ENCODE measurements at places on chromosomes 16 and 17. TPM values are rescaled to one million over a fixed set of nuclear protein-coding genes. Genes with fewer than 3 reads are reported as not detected.

DNA sequence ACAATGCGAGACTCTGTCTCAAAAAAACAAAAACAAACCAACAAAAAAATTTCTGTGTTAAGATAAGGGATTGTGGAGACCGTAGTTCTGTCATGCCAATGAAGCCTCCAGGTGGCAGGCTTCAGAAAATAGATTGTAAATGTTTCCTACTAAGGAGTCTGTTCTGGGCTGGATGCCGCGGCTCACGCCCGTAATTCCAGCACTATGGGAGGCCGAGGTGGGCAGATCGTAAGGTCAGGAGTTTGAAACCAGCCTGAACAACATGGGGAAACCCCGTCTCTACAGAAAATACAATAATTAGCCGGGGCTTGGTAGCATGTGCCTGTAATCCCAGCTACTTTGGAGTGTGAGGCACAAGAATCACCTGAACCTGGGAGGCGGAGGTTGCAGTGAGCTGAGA lies 4.4 kb upstream of the SNX29 start:
- peak; percentile 34 for DNase-seq
- H3K4me3 ChIP-seq: no peak overlapping the region
- H3K27ac ChIP-seq: no peak overlapping the region
- H3K36me3 ChIP-seq: no peaks in the 10 kb centered on the region
- H3K27me3 ChIP-seq: no peaks in the 10 kb centered on the region
- no peaks in the 10 kb centered on the region for H3K4me1 ChIP-seq

- no peak overlapping the region for H3K27ac ChIP-seq
- no peaks in the 10 kb centered on the region for H3K36me3 ChIP-seq
- H3K4me1 ChIP-seq: peaks cover 35% of the 10 kb centered on the region
- no peak for DNase-seq
- H3K4me3 ChIP-seq: no peak overlapping the region
Observed at GRCh38 chr17:61486135-61487120, 34.2 kb downstream of the TBX4 start.

DNA sequence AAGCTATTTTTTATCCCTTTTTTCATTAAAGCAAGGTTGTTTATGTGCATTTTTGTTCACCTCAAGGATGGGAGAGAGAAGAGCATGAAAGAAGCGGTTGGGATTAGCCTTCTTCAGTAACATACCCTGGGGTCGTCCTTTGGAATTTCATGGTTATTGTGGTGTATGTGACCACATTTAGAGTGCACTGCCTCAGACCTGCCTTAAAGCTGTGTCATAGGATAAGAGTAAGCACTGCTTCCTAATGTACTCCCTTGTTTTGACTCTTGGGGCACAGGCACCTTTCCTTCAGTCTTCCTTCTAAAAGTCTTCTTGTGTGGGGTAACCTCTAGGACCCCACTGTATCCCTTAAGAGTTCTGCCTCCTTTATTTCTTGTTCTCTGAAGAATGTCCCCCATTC lies 28.9 kb downstream of the TNRC6A start:
- H3K36me3 ChIP-seq: peaks cover 1% of the 10 kb centered on the region
- H3K27me3 ChIP-seq: no peaks in the 10 kb centered on the region
- DNase-seq: no peak
- no peak overlapping the region for H3K27ac ChIP-seq
- H3K4me3 ChIP-seq: no peak overlapping the region

DNA sequence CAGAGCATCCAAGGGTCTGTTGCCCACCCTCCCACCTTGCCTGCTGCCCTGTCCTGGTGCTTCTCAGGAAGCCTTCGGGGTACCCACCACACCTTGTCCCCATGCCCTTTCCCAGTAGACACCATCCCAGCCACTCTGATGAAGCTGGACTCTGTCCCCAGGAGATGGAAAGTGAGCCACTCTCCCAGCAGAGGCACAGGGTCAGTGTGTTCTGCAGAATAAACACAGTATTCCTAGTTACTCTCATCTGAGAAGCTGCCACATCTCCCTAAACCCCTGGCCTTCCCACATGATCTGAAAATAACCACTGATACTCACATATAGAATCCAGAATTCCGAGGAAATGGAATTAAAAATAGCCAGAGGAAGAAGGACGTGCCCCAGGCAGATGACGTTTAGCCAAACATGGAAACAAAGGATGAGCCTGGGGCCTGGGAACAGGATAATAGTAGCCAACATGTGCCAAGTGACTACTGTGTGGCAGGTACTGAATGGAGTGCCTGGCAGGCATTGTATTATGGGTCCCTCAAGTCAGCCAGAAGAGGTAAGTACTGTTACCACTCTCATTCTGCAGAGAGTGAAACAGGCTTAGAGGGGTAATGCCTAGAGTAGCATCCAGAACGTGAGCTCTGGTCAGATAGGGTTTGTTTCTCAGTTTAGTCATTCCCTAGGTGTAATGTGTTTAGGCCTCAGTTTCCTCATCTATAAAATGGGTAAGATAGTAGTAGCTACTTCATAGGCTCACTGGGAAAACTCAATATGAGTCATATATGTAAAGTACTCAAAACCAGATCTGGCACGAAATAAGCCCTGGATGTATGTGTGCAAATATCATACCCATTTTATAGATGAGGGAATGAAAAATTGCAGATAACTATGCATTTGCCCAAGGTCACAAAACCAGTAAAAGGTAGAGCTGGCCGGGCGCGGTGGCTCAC lies 20.8 kb upstream of the PEMT start:
- H3K27ac ChIP-seq: no peak overlapping the region
- DNase-seq: no peak
- no peaks in the 10 kb centered on the region for H3K27me3 ChIP-seq
- no peaks in the 10 kb centered on the region for H3K36me3 ChIP-seq
- H3K4me1 ChIP-seq: no peaks in the 10 kb centered on the region

TPPP3 gene
- total RNA-seq: 0.39 TPM

DNA sequence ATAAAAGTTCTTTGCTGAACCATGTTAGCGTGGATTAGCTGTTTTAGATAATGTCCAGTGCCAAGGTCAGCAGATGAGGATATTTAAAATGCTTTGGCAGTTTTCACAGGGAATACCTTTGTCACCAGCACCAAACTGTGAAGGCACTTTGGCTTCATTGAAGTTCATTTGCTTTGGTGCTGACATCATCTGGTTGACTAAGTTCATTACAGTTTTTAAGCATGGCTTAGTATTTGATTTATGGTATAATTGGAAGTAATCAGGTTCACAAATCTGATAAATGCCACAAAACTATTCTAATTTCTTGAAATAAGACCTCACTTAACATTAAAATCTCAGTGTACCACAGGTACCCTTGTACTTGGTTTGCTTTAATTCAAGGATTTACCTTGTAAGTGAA lies 4.3 kb downstream of the GID4 start:
- H3K4me3 ChIP-seq: no peak overlapping the region
- peaks cover 7% of the 10 kb centered on the region for H3K4me1 ChIP-seq
- no peak for DNase-seq
- no peak overlapping the region for H3K27ac ChIP-seq
- no peaks in the 10 kb centered on the region for H3K27me3 ChIP-seq

RNF157 gene
- 29.3 TPM for total RNA-seq

DNA sequence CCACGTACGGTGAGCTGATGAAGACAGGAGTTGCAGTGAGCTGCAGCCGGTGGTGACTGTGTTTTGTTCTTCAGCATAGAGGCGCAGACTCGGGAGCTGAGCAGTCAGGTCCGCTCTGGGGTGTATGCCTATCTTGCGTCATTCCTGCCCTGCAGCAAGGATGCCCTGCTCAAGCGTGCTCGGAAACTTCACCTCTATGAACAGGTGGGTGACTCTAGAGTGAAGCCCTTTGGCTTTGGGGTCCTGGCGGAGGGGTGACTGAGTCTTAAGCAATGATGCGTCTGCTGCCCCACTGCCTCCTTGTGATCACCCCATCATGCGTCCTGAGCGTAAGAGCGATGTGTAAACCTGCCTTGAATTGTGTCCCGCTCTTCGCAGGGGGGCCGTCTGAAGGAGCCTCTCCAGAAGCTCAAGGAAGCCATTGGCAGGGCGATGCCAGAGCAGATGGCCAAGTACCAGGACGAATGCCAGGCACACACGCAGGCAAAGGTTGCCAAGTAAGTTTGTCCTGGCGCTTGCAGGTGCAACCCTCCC lies 22.9 kb downstream of the UBN1 start:
- no peaks in the 10 kb centered on the region for H3K27me3 ChIP-seq
- H3K4me1 ChIP-seq: peaks cover 7% of the 10 kb centered on the region
- H3K36me3 ChIP-seq: peaks cover 6% of the 10 kb centered on the region

- no peak overlapping the region for H3K4me3 ChIP-seq
- H3K27ac ChIP-seq: peak overlapping the region; percentile 90
- no peak for DNase-seq
- peaks cover 57% of the 10 kb centered on the region for H3K4me1 ChIP-seq
Observed at GRCh38 chr17:42518046-42518754, 17.8 kb upstream of the NAGLU start.

DNA sequence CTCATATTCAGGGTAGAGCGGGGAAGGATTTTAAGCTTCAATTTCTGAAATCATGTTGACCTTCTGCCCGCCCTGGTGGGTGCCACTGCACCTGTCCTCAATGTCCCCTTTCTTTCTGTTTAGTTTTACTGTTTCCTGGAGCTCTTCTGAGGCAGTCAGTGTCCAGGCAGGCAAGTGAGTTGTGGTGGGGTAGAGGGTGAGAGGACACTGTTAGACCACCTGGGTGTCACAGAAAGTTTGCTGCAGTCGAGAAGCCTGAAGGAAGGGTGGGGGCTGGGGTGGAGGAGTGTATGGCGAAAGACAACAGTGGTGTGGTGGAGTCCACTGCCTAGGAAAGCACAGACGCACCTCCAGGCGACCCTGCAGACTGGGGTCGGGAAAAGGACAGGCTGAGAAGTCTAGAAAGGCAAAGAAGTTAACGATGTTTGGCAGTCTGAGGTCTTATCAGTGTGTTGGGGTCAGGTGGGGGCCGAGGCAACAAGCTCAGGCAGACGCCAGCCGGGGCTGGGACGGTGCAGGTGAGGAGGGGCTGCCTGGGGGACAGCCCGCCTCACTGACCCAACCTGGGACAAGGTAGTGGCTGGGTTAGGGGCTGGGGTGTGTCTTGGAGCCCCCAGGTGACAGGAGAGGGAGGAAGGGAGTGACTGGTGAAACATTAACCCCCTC lies 23.3 kb upstream of the HOXB13 start:
- DNase-seq: no peak
- H3K27ac ChIP-seq: no peak overlapping the region
- peaks cover 9% of the 10 kb centered on the region for H3K4me1 ChIP-seq
- no peaks in the 10 kb centered on the region for H3K27me3 ChIP-seq
- no peaks in the 10 kb centered on the region for H3K36me3 ChIP-seq

GRCh38 chr17:68318103-68318991 lies 27.1 kb downstream of the ARSG start:
- no peak for DNase-seq
- H3K4me3 ChIP-seq: no peak overlapping the region
- H3K4me1 ChIP-seq: no peaks in the 10 kb centered on the region
- no peaks in the 10 kb centered on the region for H3K27me3 ChIP-seq
- no peak overlapping the region for H3K27ac ChIP-seq

DNA sequence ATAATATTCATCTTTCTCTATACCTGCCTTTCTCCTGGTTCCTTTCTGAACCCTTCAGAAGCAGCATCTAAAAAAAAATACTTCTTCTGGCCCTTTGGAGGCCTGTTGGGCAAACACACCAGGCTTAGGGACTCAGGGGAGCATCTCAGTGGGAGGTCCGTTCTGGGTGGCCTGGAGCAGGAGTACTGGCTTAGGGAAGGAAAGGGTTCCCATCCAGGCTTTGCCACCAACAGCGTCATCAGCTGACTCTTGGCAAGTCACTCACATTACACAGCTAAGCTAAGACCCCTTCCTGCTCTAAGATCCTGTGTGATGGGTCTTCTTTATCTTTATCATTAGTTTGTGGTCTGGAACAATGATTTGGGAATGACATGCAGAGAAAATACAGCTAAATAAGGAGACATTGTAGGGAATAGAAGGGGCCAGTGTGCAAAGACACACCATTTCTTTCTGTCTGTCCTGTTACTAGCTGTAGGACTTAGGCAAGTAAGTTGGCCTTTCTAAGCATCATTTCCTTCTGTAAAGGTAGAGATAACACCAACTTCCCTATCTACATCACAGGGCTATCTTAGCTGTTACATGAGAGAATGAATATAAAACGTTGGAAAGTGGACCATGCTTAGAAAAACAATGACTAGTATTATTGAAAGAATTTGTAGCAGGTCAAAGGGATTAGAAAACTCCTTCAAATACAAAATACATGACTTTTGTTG lies 9.9 kb downstream of the PCTP start:
- DNase-seq: no peak
- H3K27me3 ChIP-seq: no peaks in the 10 kb centered on the region
- no peak overlapping the region for H3K4me3 ChIP-seq

GRCh38 chr16:79185711-79186110 lies 414.8 kb downstream of the MAF start:
- no peaks in the 10 kb centered on the region for H3K27me3 ChIP-seq
- DNase-seq: no peak
- H3K4me1 ChIP-seq: no peaks in the 10 kb centered on the region
- no peak overlapping the region for H3K27ac ChIP-seq

IRX6 gene
- total RNA-seq: not detected

GRCh38 chr17:39123627-39124026 lies 27.8 kb downstream of the PLXDC1 start:
- no peak overlapping the region for H3K27ac ChIP-seq
- H3K4me3 ChIP-seq: no peak overlapping the region
- no peaks in the 10 kb centered on the region for H3K36me3 ChIP-seq
- DNase-seq: no peak
- H3K4me1 ChIP-seq: no peaks in the 10 kb centered on the region

GRCh38 chr16:79452671-79453070 lies 147.9 kb downstream of the MAF start:
- H3K27ac ChIP-seq: no peak overlapping the region
- H3K4me3 ChIP-seq: no peak overlapping the region
- peaks cover 1% of the 10 kb centered on the region for H3K27me3 ChIP-seq
- H3K36me3 ChIP-seq: no peaks in the 10 kb centered on the region

GRCh38 chr16:50213939-50214519 lies 52.3 kb upstream of the ADCY7 start:
- H3K27ac ChIP-seq: no peak overlapping the region
- H3K4me1 ChIP-seq: peaks cover 16% of the 10 kb centered on the region
- H3K4me3 ChIP-seq: no peak overlapping the region
- peaks cover 4% of the 10 kb centered on the region for H3K36me3 ChIP-seq
- no peak for DNase-seq

DNA sequence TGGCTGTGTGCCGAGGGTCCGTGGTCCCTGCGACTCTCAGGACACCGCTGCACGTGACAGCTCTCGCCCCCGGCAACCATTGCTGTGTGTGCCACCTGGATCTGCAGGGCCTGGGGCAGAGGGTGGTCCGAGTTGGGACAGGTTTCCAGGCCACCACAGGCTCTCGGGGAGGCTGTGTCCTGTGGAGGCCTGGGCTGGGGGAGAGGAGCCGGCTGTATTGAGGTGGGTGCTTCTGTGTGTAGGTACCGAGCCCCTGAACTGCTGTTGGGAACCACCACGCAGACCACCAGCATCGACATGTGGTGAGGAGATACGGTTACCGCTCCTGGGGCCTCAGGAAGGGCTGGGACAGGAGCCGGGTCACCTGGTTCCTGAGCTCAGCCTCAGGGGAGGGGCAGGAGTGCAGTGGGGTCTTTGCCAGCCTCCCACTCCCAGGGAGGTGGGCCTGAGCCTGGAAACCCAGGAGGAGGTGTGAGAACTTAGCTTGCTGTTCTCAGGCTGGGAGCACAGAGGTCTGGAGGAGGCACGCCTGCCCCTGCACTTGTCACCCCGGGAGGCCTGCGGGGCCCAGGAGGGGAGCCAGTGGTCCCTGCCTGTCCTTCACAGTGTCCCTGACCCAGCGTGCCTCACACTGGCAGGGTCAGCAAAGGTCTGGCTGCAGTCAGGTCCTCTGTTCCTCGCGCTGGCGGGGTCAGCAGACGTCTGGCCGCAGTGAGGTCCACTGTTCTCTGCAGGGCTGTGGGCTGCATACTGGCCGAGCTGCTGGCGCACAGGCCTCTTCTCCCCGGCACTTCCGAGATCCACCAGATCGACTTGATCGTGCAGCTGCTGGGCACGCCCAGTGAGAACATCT lies 7.3 kb downstream of the SPATA2L start:
- H3K27me3 ChIP-seq: no peaks in the 10 kb centered on the region
- peaks cover 13% of the 10 kb centered on the region for H3K36me3 ChIP-seq
- DNase-seq: peak; percentile 46
- no peak overlapping the region for H3K4me3 ChIP-seq
- H3K4me1 ChIP-seq: no peaks in the 10 kb centered on the region
- H3K27ac ChIP-seq: peak overlapping the region; percentile 76
